ENCODE measurements at places on chromosomes 12 and 14.

GRCh38 chr12:53579545-53579955 is 46.6 kb downstream of the ATF7 start:
- peak; percentile 35 for DNase-seq

DNA sequence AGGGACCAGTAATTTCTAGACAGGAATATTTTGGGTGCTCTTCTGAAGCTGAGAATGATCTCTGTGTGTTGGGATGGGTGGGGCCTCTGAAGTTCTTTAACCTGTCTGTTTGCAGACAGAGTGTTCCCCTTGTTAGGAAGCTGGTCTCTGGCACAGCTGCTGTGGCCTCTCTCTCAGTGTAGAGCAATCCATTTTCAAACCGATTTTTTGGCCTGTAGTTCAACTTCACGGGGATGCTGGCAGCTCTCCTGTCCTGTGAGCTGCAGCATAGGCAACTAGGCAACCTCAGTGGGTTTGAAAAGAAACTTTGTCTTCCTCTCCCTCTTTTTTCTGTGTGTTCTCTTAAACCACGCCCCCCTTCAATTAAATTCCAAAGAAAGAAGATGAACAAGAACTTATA is 69.1 kb downstream of the SMOC1 start:
- DNase-seq, result no peak

DNA sequence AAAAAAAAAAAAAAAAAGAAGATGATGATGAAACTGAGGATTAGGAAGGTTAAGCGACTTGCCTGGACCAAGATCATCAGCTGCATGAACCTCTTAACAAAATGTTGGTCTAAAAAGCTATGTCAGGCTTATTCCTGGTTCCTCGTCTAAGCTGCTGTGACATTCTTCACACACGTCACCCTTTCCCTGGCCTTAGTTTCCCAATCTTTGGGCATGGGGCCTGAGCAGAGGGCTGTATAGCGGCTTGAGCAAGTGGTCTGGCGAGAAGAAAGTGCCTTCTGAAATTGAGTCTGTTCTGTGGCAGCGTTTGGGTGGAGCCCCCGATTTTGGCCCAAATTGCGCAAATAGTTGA is 58.7 kb upstream of the CCND2 start:
- no peak for DNase-seq

- peak; percentile 66 for DNase-seq
Observed at GRCh38 chr14:68734231-68734732, 58.6 kb downstream of the ZFP36L1 start.

GRCh38 chr14:66496188-66496807 is 10.1 kb downstream of the CCDC196 start:
- DNase-seq, result no peak

GRCh38 chr12:27709932-27710591 is 570 bp upstream of the MRPS35 start:
- no peak for DNase-seq

- DNase-seq, result no peak
Observed at GRCh38 chr12:5308216-5308615, 123.7 kb upstream of the NTF3 start.

GRCh38 chr12:214003-214741 is at the start of gene SLC6A12:
SLC6A12 (minus strand) TSS chr12:214157; CDS start chr12:209986, 4,171 bp downstream.
- DNase-seq, result no peak

- no peak for DNase-seq
Observed at GRCh38 chr12:40469736-40470135, 222.5 kb upstream of the CNTN1 start.

DNA sequence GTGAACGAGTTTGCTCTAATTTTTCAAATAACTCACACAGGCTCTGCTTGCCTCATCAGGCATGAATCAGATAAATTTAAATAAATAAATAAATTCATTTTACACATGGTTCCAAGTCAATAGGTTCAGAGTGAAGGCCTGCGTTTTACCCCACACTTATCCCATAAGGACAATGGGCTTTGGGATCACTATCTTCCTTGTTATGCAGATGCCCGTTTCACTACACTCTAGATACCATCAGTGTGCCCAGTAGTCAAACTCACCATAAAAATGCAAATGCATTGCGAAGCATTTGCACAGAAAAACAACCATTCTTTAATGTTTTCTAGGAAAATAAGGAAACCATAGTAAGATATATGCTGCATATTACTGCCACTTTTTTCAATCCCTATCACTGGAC is 155.9 kb upstream of the CCDC196 start:
- DNase-seq, result no peak

DNA sequence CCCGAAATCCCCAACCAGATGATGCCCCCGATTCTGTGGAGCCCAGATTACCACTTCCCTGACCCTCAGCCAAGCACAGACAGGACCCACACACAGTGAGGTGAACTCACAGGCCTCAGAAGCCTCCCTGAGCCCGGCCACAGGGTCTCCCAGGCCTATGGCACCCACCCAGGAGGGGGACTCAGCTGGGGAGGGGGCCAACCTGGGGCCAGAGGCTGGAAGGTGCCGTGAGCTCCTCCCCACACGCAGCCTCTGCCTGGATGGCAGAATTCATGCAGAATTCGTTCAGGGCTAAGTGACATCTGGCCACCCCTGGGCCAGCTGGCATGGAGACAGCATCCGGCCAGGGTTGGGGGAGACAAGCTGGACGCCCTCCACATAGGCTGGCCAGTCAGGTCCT is 11.8 kb downstream of the TMEM179 start:
- DNase-seq, result no peak

DNA sequence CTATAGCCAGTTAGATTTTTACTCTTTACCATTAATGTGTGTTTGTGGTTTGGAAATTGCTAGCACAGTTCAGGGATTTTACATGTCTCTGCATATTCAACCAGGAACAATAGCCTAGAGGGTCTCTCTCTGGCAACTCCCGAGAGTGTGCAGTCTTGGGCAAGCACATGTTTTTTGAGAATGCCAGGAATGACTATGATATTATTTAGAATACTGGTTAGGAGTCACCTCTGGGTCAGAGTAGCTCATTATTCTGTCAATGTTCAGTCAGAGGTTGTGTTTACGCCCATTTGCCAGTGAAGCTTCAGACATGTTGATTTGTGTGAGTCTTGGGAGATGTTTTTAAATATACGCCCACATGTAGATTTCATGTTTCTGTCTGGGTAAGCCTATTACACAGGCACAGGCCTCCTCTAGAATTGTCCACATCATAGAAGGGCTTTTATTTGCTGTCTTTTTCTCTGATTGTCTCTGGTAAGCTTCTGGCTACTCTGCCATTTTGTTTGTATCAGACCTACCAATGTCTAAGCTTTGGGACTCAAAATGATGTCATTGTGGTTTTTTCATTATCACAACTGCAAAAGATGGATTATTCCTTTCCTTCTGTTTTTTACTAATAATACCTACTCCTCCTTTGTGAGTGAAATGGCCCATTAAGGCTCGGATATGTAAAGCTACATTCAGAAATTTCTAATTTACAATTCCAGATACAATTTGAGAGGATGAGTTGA is 203.1 kb upstream of the PPFIA2 start:
- DNase-seq, result no peak

- no peak for DNase-seq
Observed at GRCh38 chr12:114678028-114678427, 5.9 kb downstream of the TBX3 start.

GRCh38 chr14:105092171-105093037 is 27.2 kb upstream of the GPR132 start:
- DNase-seq, result peak; percentile 25

GRCh38 chr12:57456145-57456700 is 1.1 kb downstream of the INHBE start:
- peak; percentile 67 for DNase-seq

GRCh38 chr12:10018386-10018785 is 8.0 kb downstream of the CLEC12B start:
- no peak for DNase-seq

- no peak for DNase-seq
Observed at GRCh38 chr12:4690760-4691159, 29.4 kb upstream of the GALNT8 start.

- DNase-seq, result no peak
Observed at GRCh38 chr12:77163074-77164038, 98.0 kb upstream of the E2F7 start.

DNA sequence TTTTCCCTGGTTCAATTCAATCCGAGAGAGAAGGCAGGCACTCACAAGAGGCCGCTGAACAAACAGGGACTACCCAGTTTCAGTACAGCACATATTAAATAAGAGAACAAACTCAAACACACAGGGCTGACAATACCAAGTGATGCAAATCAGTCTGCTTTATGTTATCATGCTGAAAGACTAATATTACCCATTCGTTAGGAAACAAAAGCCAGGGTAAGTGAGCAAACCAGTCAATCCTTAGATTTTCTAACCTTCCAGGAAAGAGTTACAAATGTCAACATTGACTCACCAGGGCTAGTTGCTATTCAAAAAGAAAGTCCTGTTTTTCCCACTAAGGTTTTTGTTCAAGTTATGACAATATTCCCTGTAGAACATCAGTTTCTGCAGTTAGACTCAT is 246.2 kb downstream of the C12orf42 start:
- DNase-seq, result no peak

GRCh38 chr14:79370969-79371368 is 840.3 kb downstream of the DIO2 start:
- no peak for DNase-seq

GRCh38 chr14:53967606-53968005 is 11.0 kb upstream of the BMP4 start:
- DNase-seq, result no peak

- DNase-seq, result no peak
Observed at GRCh38 chr14:64966976-64967375, 5.2 kb downstream of the RAB15 start.

DNA sequence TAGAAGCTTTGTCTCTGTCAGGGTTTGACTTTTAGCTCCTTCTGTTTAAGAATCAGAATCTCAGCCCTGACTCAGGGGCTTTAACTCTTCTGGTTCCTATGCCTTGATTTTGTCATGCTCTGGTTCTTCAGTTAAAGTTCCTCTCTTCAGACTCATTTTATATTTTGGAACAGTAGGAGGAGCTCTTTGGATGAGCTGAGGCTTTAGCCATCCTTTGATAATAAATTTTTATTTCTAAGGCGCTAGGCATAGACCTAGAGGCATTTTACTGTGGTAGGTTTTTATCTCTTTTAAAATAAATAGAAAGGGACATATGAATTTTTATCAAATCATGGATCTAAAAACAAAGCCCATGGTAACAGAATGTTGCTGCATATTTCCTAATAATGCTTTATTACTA is 51.7 kb downstream of the ATP23 start:
- no peak for DNase-seq

DNA sequence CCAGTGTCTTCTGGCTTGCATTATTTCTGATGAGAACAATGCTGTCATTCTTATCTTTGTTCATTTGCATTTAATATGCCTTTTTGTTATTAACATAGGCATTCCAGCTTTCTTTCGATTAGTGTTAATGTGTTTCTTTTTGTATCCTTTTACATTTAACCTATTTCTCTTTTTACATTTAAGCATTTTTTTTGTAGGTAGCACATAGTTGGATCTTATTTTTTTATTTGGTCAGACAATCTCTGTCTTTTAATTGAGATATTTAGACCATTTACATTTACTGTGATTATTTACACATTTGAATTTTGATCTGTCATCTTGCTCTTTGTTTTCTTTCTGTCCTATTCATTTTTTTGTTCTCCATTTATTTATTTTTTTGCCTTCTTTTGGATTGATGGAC is 14.5 kb upstream of the KIF26A start:
- no peak for DNase-seq

GRCh38 chr12:67271976-67272375 is 2.8 kb downstream of the CAND1 start:
- no peak for DNase-seq

GRCh38 chr14:32104803-32105202 is 27.7 kb downstream of the ARHGAP5 start:
- no peak for DNase-seq

- no peak for DNase-seq
Observed at GRCh38 chr12:3222306-3222705, 145.1 kb downstream of the TSPAN9 start.

- no peak for DNase-seq
Observed at GRCh38 chr12:122610207-122610606, 83.2 kb downstream of the KNTC1 start.

Measured in CD4-positive, alpha-beta T cell treated with Interleukin-4 for 1 hour (primary cell).